NCI-H460 (cell line): ENCODE measurements at places on chromosomes 4 and X.

GRCh38 chr4:158304694-158305093, 94.4 kb downstream of the TMEM144 start:
- no peak for DNase-seq

- no peak for DNase-seq
Measured at GRCh38 chr4:153117554-153117953, 86.7 kb upstream of the TRIM2 start.

DNA sequence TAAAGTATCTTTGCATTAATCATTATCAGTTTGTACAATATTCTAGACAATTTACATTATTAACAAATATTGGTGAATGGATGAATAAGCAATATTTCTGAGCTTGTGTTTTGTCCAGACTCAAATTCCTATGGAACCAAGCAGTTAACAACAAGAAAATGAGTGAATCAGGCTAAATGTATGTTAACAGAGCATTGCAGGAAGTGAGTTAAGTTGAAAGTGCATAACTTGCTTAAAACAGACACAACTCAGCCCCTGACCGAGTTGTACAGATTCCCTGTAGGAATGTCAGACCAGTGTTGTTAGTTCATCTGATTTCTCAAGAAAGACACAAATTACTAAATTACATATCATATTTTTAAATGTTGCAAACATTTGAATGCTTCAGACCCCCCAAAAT, 23.7 kb upstream of the CSN1S1 start:
- no peak for DNase-seq

- DNase-seq = no peak
Measured at GRCh38 chrX:13103914-13104274, 59.5 kb upstream of the FAM9C start.

DNA sequence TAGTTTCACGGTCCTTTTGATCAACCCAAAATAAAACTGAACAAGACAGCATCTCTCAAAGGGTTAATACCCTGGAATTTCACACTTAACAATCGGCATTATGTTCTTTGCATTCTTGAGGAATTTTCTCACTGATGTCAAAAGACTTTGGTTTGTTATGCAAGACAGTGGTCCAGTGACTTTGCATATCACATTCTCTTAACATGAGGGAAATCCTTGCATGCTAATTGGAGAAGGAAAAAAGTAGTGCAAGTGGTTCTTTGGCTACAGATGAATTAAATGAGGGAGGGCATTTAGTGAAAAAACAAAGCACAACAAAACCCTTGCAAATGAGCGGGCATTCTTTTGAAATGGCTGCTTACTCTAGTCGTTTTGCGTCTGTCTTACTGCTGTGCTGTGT, 105.1 kb upstream of the LIMCH1 start:
- DNase-seq = peak; percentile 95

GRCh38 chr4:102298716-102299115, 46.6 kb downstream of the SLC39A8 start:
- no peak for DNase-seq

DNA sequence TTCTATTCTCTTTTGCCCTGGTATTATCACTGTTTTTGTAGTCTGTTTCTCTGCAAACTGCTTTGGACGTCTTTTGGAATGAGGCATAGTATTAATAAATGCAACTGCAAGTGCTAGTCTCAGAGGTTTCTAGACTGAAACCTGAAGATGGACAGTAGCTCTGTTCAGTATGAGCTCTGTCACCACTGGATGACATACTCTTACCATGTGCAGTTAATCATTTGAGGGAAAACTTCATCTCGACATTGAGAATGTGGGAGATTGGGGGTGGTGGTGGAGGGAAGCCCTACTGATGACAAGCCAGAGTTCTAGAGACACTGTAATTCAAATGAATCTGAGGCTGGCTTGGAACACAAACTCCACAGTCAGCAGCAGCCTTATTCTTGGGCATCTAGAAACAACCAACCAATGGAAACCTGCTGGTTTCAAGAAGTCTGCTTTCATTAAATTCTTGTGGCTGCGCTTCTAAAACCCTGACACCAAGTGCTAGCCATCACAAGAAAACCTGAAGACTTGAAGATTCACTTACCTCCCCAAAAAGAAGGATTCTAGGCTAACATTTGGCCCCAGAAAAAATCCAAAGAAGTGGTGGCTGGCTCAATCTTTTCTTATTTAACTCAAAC, 161.7 kb downstream of the RASL11B start:
- no peak for DNase-seq

DNA sequence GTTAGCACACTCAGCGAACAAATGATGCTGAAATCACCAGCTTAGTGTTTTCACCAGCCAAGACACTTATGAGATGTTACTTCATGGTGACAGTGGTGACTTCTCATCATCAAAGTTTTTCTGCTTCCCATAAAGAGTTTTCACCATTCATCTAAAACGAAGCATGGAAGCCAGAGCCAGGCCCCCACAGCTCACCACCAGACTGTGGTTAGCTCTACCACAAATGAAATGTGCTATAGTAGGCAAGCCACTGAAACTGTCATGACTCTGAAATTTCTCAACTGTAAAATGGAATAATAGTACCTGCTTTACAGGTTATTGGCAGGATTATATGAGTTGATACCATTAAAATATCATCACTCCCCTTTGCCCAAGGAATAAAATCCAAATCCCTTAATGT, 56.4 kb upstream of the HHIP start:
- no peak for DNase-seq

DNA sequence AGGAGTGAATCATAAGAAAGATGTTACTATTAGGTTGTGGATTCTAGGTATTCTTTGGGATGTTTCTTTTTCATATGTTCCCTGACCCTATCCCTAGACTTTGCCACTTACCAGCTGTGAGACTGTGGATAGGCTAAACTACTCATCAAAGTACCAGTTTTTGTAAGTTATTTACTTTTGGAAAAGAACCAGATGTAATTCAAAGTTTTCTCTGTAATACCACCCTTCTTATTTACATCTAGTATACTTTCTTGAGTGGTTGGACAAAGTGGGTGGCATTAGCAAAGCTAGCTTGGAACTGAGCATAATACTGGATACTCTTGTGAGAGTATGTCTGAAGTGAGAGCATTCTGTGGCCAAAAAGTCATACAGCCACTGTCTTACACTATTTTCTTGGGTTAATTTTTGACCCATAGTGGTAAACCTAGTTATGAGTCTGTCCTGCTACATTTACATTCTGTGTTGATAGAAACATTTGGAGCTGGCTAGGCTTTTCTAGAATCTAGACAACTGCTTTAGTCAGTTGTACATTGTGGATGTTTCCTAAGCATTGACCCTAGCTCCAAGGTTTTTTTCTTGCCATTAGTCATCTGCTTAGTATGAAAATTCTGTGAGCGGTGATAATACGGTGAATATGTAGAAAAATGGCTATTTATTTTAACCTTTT, 41.7 kb downstream of the KDM6A start:
- DNase-seq = no peak

DNA sequence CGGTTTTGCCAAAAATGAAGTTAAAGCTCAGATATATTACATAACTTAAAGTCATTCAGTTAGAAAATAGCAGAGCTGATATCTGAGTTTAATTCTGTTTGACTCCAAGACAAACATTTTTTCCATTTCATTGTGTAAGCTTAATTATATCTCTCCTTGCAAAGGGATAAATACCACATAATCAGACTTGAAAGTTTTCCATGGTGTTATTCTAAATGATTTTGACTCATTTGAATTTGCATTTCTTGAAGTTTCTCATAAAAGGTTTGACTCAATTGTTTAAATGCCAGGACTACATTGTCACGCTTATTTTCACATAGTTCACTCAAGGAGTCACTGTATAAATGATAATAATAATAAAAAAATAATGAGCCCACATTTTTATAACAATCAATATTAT, 39.4 kb upstream of the DDX60 start:
- DNase-seq = no peak

DNA sequence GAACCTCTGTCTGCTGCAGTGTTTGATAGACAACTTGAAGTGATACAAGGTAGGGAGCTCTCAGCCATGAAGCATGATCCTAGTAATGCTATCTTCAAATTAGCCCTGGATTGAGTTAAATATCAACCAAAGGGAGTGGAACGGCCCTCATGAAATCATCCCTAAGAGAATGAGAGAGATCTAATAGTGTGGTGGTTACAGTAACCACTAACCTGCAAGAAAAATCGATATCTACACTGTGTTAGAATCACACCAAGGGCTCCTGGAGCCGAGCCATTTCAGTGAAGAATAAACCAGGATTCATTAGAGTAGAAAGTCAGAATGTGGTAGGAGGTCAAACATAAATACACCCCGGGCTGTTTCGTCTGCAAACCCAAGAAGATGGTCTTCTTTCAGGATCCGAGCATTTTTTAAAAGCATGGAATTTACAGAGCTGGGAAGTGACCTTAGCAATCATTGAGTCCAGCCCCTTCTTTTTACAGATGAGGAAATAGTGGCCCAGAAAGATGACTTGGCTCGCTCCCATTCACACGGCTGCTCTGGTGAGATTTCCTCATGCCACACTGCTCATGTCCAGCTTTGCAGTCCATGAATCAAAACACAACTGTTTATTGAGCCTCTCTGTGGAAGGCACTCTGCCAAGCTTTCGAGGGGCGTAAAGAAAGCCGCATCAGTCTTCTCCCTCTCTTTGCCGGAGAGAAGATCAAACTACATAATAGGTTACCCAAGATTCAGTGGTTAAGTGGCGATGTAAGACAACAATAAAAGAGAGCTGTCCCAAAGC, 5.5 kb upstream of the DCTD start:
- no peak for DNase-seq

GRCh38 chrX:142249721-142250120, 44.6 kb upstream of the MAGEC2 start:
- no peak for DNase-seq

DNA sequence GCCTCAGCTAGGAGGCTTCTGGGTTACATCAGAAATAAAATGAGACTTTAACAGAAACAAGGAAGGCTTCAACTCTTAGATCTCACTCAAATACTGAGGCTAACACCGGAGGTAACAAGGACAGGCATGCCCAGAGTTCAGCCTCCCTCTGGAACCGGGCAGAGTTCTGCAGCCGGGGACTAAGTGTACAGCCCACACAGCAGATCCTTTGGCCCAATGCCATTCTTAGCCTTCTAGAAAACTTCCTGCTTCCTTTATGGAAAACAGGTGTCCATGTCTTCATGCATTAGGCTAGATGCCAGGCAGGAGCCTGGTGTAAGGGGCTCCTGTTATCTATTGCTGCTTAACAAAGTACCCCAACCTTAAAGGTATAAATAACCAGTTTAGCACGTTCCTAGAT, 369.7 kb downstream of the BCOR start:
- no peak for DNase-seq

DNA sequence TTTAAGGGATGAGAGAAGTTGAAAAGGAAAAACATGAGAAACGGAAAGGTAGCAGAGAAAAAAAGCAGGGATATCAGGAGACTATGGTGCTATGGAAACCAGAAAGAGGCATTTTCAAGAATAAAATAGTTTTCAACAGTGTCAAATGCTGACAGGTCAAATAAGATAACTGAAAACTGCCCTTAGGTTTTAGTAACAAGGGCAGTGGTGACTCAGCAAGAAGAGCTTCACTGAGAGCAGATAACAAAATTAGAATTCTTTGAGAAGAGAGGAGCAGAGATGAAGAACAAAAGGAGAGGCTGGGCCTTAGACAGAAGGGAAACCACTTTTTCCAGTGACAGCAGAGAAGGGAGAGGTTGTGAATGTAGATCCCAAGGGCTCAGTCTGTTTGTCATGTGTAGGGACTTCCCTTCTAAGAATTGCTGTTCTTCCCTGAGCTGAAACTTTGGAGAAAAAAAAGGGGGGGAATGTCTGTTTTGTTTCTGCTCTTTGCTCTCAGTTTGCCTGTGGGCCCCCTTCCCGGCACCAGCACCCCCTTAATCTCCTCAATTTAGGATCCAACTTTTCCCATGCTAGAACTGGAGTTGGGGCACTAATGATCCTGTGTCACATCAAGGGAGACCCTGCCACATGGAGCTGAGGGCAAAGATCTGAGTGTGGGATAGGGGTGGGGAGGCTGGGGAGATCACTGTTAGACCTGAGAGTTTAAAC, 26.8 kb upstream of the MAGEA10 start:
- DNase-seq = no peak

GRCh38 chr4:29310252-29310651, 1409.9 kb upstream of the PCDH7 start:
- no peak for DNase-seq

GRCh38 chrX:37302569-37302968, 46.6 kb upstream of the PRRG1 start:
- DNase-seq = peak; percentile 11

- DNase-seq = no peak
Measured at GRCh38 chr4:40307627-40308497, 27.3 kb upstream of the CHRNA9 start.

GRCh38 chr4:2248044-2248780, 6.3 kb upstream of the HAUS3 start:
- no peak for DNase-seq

DNA sequence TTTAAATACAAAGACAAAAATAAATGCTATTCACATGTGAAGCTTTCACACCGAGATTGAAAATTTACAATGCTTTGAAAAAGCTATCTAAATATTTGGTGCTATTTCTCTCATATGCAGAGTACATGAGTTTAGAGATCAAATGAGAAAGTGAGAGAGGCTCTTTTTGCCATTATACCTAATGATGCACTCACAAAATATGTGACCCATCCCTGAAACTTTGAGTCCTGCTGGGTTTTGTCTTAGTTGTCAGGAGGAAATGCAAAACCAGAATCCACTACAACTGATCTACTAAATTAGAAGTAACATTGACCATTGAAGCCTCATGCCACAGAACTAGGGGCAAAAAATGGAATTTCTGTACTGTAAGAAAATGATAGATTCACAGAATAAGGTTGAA, 251.7 kb downstream of the MAPK10 start:
- no peak for DNase-seq

DNA sequence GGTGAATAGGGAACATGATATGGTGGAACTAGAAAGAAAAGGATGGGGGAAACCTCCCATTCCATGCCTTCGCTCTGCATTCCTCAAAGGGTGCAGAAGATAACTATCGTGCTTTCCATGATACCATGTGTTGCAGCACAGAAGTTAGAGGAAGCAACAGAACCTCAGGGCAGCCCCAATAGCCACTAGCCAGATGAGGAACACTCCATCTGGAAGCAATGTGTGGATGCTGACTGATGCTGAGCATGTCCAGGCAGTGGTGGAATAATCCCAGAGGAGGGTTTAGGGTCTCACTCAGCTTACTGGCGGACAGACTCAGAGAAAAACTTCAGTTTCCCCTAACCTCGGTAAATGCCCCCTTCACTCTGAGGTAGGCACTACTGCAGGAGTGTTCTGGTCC, 7.5 kb downstream of the SMIM10 start:
- DNase-seq = no peak
